ENCODE measurements at places on chromosomes 3 and 15. TPM values are rescaled to one million over a fixed set of nuclear protein-coding genes. Genes with fewer than 3 reads are reported as not detected.
A peak's percentile ranks its signal among the peaks of the same experiment; 100 is the strongest.

DNA sequence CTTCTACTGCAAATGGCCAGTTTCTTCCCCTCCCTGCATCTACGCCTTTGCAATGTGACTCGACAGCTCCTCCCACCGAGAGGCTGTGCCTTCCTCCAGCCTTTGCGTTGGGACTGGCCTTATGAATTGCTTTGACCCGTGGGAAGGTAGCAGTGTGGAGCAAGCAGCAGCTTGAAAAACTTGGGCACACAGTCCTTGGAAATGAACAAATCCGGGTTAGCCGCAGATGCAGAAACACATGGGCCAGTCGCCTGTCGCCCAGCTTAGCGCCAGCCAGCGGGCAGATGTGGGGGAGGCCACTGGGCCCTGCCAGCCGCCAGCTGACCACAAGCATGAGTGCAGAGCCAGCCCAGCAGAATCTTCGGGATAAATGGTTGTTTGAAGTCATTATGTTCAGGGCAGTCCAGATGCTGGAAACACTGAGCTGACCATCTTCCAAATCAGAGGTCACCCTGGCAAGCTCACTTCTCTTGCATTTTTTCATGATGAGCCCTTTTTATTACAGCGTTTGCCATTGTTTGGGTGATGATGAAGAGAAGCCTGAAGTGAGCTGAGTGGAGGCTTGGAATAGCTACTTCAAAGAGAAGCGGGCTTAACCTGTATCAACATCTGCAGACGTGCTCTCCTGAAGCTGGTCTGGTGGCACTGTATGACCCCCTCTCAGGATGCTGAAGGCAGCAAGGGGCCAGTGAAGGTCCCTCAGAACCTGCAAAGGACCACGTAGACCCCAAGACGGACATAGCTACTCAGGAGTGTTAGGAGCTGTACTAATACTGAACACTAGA lies 9.8 kb downstream of the SELENOS start:
- peak; percentile 50 for DNase-seq

DNA sequence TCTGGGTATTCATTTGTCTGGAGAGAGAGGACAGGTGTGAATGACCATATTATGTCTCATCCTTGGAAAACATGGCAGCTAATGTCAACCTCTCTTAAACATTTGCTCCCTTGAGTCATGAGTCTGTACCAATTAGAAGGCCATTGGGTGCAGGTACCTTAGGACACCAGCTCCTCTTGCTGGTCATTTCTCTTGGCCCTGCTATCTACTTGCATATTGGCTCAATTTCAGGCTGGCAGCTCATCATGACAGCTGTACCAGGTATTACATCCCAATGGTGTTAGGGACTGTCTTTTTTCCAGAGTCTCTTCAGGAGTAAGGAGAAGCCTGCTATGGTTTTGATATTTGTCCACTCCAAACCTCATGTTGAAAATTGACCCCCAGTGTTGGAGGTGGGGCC lies 92.2 kb upstream of the ANKRD28 start:
- no peak for DNase-seq

Gene ALPK3
- 0.82 TPM for total RNA-seq

DNA sequence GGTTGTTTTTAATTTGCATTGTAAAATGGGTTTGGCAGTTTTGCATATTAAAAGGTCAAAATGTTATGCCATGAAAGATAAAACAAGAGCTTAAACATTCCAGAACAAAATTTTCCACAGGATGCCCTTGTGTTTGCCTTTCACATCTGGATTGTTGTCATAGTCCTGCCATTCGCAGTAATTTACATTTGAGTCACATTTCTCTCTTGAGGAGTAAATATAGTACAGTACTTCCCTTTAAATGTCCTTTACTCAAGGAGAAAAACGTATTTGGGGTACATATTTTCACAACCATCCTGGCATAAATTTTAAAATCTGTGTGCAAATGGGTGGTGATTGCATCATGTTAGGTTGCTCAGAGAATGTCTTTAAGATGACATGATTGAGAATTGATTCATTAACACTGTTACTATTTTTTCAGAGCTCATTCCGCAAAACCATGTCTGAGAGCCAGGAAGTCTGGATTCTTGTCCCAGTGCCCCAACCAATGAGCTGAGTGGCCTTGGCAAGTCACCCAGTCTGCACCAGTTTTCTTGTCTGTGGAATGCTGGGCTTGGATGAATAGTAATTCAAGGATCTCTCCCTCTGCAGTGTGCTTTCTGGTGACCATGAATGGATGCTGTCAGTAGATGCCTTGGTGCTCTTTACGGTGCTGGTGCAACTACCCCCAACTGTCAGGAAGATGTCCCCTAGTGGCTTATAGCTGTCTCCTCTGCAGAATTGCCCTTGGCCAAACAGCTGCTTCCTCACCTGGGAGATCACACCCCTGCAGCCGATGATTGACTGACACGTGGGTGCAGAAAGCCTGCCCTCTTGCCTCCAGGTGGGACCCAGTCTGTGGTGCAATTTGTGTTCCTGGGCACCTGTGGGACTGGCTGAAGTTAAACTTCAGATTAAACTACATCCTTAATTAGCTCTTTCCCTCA lies 43.0 kb downstream of the ABHD5 start:
- no peak for DNase-seq

DNA sequence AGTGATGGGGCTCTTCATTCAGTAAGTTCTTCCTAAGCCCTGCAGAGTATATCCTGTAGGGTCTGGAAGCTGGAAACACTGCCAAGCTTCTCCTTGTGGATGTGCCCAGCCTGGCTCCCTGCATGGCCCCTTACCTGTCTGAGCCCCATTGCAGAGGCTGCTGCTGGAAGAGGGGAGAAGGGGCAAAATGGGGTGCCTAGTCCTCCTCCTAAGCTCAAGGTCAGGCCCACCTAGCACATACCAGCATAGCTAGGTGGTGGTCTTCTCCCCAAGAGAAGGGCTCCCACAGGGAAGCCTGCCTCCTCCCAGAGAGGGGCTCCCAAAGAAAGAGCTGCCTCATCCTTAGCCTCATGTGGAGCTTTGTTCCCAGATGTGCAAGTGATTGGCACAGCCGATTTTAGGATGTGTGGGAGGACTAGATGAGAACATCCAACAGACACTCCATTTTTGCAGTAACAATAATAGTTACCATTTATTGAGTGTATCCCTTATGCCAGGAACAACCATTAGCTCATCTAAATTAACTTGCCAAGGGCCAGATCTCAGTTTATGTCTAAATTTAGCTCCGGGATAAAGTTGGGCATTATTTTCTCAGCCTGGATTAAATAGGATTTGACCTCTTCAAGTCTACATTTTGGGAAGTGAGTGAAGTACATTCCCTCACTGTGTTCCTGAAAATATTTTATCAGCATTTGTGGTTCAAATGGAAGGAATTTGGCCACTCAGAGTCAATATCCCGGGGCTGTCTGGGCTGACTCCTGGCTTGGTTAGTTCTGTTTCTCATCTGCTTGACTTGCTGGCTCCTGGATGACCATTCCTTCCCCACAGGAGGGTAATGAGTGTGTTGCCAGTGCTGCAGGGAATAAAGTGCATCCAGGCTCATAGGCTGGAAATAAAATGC lies 291.1 kb upstream of the ROPN1 start:
- no peak for DNase-seq

DNA sequence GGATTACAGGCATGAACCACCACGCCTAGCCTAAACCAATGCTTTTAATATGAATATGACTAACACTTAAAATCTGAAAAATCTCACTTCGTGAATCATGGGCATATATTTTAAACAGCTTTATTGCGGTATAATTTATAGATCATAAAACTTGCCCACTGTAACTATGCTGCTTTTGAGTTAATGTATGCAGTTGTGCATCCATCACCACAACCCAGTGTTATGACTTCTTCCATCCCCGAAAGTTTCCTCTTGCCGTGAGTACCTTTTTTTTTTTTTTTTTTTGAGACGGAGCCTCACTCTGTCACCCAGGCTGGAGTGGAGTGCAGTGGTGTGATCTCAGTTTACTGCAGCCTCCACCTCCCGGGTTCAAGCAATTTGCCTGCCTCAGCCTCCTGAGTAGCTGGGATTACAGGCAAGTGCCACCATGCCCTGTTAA lies 7.1 kb downstream of the KAT2B start:
- DNase-seq = no peak

GRCh38 chr15:48833526-48834239 lies 22.8 kb upstream of the CEP152 start:
- no peak for DNase-seq

Gene UBAP1L
- total RNA-seq = 2.0 TPM

Measured in frontal cortex (tissue), 4 donors.